ENCODE measurements at places on chromosomes 1 and 21.
A peak's percentile ranks its signal among the peaks of the same experiment; 100 is the strongest.

GRCh38 chr1:30575066-30575465 lies 148.3 kb downstream of the MATN1 start:
- no peak for DNase-seq

DNA sequence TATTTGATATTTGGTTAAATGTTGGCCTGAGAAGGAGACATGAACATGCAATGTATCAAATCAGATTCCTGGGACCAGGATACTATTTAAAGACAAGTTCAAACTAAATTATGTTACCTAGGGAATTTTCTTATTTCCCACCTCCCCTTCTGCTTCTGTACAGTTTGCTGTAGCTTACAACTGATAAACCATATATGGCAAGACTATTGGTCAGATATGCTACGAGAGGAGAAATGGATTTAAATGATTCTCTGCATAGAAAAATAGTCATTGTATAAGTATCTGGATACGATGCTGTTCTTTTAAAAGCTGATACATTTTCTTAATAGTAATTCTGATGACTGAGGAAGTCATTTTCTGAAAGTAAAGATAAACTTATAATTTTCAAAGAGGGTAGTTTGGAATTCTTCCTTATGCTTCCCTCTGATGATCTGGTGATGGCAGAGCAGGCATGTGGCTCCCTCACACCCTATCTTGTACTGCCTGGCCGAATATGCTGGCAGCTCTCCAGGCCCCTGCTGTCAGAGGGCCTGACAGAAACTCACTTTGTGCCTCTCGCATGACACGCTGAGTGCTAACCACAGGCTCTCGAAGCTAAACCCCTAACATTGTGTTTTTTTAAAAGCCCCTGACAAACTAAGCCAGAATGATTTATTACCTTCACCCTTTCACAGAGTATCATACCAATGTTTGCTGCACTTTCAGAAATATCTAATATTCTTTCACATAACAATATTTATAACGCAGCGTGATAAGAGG lies 19.4 kb downstream of the RRP15 start:
- DNase-seq, result no peak

DNA sequence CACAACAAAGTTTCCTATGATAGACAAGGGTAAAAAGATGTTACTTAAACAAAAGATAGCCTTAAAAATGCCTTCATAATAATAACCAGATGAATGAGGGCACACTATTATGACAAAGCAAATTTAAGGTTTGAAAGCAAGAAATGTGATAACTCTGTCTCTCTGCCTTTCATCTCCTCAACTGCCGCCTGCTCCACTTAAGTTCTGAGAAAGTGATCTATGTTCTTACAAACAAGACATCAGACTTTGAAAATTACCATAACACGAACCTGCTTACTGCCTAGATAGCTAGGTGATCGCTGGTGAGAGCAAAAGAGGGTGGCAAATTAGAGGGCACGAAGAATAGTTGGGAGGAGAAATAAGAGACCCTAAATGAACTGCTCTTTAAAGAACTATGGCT lies 13.2 kb downstream of the C21orf91 start:
- no peak for DNase-seq

DNA sequence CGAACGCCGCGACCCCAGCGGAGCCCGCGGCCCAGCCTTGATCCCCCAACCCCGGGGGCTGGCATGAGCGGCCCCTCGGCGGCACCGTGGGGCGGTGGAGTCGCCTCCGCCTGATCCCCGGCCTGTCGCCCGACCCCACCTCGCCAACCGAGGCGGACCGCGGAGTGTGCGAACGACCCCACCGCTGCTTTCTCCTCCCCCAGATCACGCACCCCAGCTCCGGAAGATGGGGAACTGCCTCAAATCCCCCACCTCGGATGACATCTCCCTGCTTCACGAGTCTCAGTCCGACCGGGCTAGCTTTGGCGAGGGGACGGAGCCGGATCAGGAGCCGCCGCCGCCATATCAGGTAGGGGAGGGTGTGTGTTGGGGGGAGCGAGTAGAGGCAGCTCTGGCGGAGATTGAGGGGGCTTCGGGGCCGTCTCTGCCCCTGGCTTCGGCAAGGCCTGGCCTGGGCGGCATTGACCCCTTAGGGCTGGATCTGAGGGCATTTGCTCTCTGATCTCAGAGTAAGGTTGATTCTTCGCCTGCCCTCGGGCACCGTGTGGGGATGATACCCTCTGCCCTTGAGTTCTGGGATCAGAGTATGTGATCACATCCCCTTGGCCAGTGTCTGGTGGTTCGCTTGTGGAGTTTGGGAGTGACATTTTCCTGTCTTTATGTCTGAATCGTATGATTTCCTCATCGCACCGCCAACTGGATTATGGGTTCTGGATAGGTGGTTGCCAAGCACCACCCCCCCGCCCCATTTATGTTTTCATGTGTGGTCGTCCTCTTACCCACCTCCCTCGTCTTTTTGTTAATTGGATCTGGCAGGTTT lies 668 bp downstream of the RNF11 start:
- peak; percentile 4 for DNase-seq

DNA sequence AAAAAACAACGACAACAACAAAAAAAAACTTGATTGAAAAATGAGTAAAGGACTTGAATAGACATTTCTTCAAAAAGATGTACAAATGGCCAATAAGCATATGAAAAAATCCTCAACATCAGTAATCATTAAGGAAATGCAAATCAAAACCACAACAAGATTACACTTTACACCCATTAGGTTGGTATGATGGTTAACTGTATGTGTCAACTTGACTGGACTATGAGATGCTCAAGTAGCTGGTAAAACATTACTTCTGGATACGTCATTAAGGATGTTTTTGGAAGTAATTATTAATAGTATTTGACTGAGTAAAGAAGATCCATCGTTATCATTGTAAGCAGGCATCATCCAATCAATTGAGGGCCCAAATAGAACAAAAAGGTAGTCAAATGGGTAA lies 34.9 kb upstream of the LYPLAL1 start:
- no peak for DNase-seq

DNA sequence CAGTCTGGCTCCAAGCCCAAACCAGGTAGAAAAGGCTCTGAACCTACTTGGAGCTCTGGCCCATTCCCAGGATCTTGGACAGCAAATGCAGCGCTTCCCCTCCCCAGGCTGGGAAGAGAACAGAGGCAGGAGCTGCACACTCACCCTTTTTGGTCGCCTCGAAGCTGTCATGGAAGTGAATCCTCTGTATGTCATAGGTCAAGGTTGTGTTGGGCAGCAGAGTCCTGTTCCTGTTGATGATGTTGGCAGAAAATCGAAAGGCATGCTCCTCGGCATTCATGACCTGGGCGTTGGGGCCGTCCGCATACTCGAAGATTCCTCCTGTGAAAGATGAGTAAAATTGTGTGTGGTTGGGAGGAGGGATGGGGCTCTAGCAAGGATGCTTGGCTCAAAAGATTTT lies 143.5 kb downstream of the GRIK3 start:
- no peak for DNase-seq

DNA sequence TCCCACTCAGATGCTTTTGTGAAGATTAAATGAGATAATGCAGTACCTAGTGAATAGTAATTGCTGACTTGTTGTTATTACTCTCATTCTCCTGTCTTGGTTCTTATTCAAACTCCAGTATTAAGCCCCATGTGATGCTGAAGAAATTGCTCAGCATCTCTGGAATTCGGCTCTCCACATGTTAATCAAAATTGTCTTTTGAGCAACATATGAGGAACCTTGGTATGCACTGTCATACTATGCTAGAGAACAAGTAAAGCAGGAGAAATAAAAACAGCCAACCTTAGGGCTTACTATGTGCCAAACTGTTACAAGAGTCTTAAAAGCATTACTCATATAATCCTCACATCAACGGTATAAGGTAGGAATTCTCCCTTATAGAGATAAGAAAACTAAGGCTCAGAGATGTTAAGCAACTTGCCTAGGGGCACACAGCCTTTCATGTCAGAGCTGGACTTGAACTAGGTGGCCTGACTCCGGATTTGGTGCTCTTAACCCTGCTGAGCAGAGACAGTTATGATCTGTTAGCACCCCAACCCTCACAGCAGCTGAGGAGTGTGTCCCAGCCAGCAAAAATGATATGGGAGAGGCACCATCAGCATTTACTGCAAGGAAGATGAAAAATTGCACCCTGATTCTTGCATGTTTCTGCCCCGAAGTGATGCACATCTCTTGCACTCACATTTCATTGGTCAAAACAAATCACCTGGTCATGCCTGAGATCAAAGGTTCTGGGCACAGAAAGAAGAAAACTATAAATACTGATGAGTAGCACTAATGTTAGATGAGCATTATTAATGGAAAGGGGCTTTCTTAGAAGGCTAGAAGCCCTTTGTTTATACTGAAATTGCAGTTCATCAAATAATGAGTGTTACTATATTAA lies 102.3 kb downstream of the OMA1 start:
- no peak for DNase-seq

- no peak for DNase-seq
Observed at GRCh38 chr1:14027099-14027498, 327.1 kb downstream of the PRDM2 start.

GRCh38 chr1:207748737-207749528 lies 2.9 kb upstream of the CD46 start:
- no peak for DNase-seq
